ENCODE measurements at places on chromosomes 1 and 21. TPM values are rescaled to one million over a fixed set of nuclear protein-coding genes. Genes with fewer than 3 reads are reported as not detected.

SELENBP1 gene
- total RNA-seq: 102 TPM

ACKR1 gene
- 642 TPM for total RNA-seq

PSMG1 gene
- 25.4 TPM for total RNA-seq

DNA sequence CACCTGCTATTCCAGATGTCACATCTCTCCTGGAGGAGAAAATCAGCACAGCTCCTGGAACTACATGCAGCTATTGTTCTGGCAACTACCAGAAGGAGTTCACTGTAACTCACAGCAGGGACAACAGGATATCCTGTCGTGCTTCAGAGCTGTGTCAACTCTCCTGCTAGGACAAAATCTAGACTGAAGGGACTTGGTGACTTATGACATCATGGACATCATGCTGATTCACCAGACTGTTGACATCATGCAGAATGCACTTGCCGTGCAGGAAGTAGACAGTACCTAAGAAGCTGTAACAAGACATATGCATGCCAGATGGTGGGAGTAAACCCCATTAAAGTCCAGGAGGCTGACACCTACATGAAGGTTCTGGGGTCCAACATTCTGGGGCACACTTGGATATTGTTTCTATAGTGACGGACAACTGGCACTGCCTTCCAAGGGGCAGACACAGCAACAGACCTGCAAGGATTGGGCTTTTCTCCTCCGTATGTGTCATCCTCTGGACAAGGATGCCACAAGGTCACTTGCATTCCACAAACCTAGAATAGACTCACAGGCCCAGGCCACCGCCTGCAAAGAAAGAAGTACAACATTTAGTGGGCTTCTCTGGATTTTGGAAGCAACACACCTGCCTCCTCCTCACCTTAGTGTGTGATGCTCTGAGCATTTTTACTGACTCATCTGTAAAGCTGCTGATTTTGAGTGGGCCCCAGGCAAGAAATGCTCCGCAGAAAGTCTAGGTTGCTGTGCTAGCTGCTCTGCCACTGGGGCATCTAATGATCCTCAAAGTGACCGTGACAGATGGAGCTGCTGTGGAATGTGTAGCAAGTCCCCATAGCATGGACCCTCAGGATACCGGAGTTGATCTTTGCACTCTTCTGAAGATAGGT, 249.2 kb downstream of the MATN1 start:
- H3K4me3 ChIP-seq: no peak overlapping the region
- H3K27me3 ChIP-seq: no peaks in the 10 kb centered on the region
- H3K36me3 ChIP-seq: no peaks in the 10 kb centered on the region
- no peak overlapping the region for H3K27ac ChIP-seq

DNA sequence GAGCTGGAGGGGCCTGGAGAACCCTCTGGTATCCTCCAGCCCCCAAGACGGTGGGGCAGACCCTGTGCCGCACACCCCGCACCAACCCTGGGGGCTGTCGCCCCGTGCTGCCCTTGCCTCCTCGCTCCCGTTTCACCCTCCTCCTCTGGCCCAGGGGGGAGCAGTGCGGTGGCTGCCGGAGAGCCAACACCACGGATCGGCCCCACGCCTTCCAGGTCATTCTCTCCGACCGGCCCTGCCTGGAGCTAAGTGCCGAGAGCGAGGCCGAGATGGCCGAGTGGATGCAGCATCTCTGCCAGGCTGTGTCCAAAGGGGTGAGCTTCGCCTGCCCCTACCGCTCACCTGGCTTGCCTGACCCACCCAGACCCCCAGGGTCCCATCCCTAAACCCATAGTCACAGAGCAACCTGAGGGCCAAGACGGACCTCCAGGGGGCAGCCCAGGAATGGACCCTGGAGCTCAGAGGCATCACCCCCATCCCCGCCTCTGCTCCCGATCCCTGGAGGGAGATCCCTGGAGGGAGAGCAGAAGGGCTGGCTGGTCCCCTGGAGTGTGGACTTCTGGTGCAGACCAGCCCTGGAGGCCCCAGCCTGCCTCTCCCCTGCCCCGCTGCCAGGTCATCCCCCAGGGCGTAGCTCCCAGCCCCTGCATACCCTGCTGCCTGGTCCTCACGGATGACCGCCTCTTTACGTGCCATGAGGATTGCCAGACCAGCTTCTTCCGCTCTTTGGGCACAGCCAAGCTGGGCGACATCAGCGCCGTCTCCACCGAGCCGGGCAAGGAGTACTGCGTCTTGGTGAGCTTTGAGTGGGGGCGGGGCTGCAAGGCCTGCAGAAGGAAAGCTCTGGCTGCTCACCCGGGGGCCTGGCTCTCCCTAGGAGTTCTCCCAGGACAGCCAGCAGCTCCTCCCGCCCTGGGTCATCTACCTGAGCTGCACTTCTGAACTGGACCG, 4.0 kb upstream of the SLC25A34 start:
- no peak overlapping the region for H3K27ac ChIP-seq
- no peak for DNase-seq
- H3K36me3 ChIP-seq: peaks cover 73% of the 10 kb centered on the region
- peaks cover 19% of the 10 kb centered on the region for H3K4me1 ChIP-seq
- H3K27me3 ChIP-seq: no peaks in the 10 kb centered on the region

DNA sequence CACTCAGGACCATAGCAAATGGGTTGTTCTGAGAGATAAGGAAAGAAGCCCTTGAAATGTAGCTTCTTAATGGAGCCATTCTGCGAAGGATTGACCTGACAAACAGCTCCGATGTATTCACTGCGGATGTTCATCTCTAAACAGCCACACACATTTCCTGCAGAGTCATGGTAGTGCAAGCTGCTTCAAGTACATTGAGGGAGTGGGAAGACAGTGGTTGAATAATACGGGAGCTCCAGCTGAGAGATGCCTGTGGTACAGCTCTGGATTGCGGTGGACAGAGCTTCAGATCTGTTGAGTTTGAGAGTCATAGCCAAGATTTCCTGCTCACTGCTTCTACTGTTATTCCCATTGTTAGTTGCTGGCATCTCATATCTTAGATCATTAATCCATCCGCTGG, 86.6 kb downstream of the ZBTB18 start:
- no peaks in the 10 kb centered on the region for H3K4me1 ChIP-seq
- no peaks in the 10 kb centered on the region for H3K27me3 ChIP-seq
- no peak overlapping the region for H3K27ac ChIP-seq
- no peaks in the 10 kb centered on the region for H3K36me3 ChIP-seq

- no peaks in the 10 kb centered on the region for H3K4me1 ChIP-seq
- DNase-seq: no peak
- H3K27ac ChIP-seq: peak overlapping the region; percentile 20
These were observed 4.0 kb upstream of the IFI16 start for GRCh38 chr1:159005676-159006075.

DNA sequence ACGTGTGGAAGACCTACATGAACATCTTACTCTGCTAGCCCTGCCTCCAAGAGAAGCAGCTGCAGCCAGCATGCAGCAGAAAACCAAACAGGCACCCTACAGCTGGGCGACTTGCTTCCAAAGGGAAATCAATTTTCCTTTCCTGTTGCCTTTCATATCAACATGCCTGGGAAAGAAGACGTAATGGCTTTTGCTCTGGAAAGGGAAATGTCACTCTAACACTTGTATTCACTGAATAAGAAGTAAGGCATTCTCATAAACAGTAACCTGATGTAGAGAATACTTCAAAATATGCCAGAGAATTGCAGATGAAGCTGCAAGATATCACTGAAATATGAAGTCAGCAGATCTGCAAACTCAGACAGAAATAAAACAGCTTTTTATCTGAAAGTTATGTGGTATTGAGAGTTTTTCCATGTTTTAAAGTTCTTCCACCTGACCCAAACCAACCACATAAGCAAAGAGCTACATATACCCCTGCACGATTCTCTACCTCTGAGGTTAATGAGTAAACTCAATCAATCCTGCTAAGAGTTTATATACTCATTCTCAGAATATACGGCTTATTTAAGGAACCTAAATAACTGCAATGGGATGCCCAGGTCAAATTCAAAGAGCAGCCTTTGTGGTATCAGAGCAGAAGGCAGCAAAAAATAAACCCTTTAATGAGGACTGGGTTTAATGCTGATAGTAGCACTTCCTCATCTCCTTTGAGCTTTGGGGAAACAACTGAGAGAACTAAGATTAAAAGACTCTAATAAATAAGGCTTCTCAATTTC, 150.9 kb downstream of the RERE start:
- DNase-seq: no peak
- peaks cover 26% of the 10 kb centered on the region for H3K4me1 ChIP-seq
- no peak overlapping the region for H3K27ac ChIP-seq
- no peaks in the 10 kb centered on the region for H3K36me3 ChIP-seq
- H3K27me3 ChIP-seq: no peaks in the 10 kb centered on the region

- no peaks in the 10 kb centered on the region for H3K27me3 ChIP-seq
- H3K27ac ChIP-seq: no peak overlapping the region
- no peak overlapping the region for H3K4me3 ChIP-seq
- no peaks in the 10 kb centered on the region for H3K4me1 ChIP-seq
These were observed 19.0 kb downstream of the PPFIA4 start for GRCh38 chr1:203045336-203045735.

DNA sequence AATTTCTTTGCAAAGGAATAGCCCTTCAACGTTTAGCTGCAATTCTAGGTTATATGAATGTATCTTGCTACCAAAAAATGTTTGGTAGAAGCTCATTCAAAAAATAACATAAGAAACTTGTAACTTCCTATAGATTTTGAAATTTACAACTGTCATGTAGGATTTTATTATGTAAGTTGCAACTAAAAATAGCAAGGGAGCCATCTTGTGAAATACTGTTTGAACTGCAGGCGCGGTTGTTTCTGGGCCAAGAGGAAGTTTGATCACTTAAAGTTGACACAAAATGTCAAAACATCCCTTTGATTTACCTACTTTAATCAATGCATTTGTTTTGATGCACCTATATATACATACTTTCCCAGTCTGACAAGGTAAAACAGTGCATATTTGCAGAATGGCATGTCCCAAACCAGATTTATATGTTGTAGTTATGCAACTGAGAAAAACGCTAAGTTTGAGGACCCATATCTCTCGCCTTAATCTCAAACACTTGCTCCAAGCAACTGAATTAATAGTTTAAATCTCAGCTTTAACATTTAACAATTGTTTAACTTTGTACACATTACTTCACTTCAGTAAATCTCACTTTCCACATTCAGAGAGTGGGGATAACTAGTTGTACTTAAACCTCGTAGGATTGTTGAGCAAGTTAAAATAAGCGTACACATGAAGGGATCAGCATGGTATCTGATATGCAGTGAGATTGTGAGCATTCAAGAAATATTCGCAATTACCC, 63.9 kb downstream of the KCNK2 start:
- H3K4me3 ChIP-seq: no peak overlapping the region
- no peak for DNase-seq
- no peak overlapping the region for H3K27ac ChIP-seq
- H3K4me1 ChIP-seq: no peaks in the 10 kb centered on the region

- peak overlapping the region; percentile 52 for H3K27ac ChIP-seq
- H3K27me3 ChIP-seq: no peaks in the 10 kb centered on the region
- DNase-seq: peak; percentile 94
- no peak overlapping the region for H3K4me3 ChIP-seq
These were observed 46.5 kb downstream of the KCNJ15 start for GRCh38 chr21:38303300-38303699.

GRCh38 chr1:159798893-159799292, 3.3 kb upstream of the FCRL6 start:
- no peaks in the 10 kb centered on the region for H3K27me3 ChIP-seq
- no peak overlapping the region for H3K4me3 ChIP-seq
- H3K36me3 ChIP-seq: no peaks in the 10 kb centered on the region
- no peak for DNase-seq

DNA sequence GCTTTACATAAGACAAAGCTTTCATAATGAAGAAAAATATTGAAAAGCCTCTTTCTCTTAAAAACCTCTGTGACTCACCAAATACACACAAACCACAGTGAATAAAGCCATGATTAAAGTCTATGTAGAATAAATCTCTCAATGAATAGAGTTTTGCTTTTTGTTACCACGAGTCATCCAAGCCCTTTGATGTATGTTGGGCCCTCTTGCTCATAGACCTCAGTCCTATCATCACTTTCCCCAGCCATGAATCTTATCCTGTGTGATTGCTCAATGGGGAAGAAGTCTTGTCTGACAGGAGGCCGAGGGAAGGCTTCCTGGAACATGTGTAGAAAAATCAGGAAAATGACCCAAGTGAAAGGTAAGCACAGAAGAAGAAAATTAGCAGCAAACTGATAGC, 60.8 kb downstream of the NGF start:
- no peaks in the 10 kb centered on the region for H3K27me3 ChIP-seq
- H3K36me3 ChIP-seq: no peaks in the 10 kb centered on the region
- H3K4me3 ChIP-seq: no peak overlapping the region
- no peak for DNase-seq
- H3K4me1 ChIP-seq: no peaks in the 10 kb centered on the region

DNA sequence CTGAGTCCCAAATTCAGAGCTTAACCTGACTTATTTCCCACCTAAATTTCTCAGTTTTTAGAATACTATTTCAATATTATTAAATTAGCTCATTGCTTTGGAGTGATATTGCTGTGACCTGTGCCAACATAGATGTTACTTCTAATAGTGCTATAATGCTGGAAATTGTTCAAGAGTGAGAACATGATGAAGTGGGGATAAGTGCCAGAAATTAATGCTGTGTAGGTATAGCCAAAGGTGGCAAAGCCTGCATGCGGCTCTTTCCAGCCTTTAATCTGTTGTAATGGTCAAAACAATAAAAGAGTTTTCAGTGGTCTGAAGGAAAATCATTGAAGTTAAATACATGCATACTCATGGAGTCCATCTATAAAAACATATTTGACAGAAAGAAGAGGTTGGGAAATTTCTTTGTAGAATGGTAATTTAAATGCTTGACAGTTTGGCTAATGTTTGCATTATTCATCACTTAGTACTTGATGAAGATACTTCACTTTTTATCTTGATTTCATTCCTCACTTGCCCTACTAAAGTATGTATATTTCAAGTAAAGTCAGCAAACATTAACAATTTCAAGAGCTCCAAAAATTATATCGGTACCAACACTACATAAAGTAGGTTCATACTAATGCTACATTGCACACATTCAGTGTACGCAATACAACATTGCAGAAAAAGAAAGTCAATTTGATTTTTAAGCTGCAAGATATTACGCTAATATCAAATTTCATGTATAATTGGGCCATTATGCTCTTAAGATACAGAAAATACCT, 82.1 kb downstream of the OLFM3 start:
- no peak overlapping the region for H3K4me3 ChIP-seq
- no peak for DNase-seq
- no peaks in the 10 kb centered on the region for H3K4me1 ChIP-seq

- peak overlapping the region; percentile 43 for H3K4me3 ChIP-seq
- peak overlapping the region; percentile 97 for H3K27ac ChIP-seq
- H3K4me1 ChIP-seq: peaks cover 27% of the 10 kb centered on the region
- H3K27me3 ChIP-seq: no peaks in the 10 kb centered on the region
These were observed 11.9 kb upstream of the EDN2 start for GRCh38 chr1:41496080-41497055.

GRCh38 chr21:43957611-43958362, 54.3 kb upstream of the TRAPPC10 start:
- H3K27ac ChIP-seq: no peak overlapping the region
- no peaks in the 10 kb centered on the region for H3K27me3 ChIP-seq
- H3K4me1 ChIP-seq: no peaks in the 10 kb centered on the region
- peaks cover 7% of the 10 kb centered on the region for H3K36me3 ChIP-seq
- H3K4me3 ChIP-seq: no peak overlapping the region

IL6R gene
- total RNA-seq: 6.7 TPM
